GM23248 (cell line): ENCODE measurements at places on chromosomes 2 and 18.
A peak's percentile ranks its signal among the peaks of the same experiment; 100 is the strongest.

GRCh38 chr2:127580167-127581049, 44.9 kb downstream of the MYO7B start:
- no peak for DNase-seq

GRCh38 chr2:236749346-236749745, 179.7 kb downstream of the ACKR3 start:
- DNase-seq: peak; percentile 86

- peak; percentile 52 for DNase-seq
These were observed 38.9 kb downstream of the INO80C start for GRCh38 chr18:35458677-35459441.

DNA sequence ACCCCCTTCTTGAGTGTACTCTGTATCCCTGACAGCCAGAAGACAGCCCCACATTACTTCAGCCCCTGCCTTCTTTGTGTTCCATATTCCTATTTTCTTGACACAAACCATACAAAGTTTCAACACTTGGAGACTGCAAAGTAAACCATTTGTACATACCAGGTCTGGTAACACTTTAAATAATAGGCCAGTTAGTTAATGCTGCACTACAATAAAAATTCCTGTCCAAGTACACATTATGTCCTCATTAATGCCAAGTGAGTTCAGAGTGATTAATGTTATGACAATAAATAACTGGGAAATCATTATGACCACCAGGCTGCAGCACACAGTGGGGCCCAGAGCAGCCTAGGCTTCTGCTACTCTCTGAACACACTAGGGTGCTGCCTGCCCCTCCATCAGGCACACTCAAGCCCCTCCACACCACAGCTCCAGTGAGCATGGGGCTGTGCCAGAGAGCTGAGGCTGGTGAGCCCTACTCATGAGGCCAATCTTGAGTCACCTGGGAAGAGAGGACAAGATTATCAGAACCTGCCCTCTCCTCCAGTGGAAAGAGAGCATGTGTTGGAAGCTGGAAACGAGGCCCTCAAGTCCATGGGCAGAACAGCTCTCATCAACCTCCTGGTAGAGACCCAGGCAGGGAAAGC, 138.7 kb downstream of the TTC32 start:
- DNase-seq: no peak

DNA sequence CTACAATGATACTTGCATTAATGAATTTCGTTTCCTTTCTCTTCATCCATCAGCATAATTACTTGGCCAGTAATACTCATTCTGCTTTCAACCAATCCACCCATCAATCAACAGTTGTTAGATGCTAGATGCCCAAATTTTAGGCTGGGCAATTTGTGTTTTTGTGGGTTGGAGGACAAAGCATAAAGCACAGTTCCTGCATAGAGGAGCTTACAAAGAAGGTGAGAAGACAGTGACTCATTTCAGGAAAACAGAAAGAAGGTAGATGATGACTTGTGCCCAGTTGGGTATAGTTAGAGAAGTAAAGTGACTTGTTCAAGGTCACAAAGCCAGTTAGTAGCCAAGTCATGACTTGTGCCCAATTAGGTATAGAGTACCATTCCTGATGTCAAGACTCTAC, 1186.8 kb upstream of the CELF4 start:
- DNase-seq: no peak

- DNase-seq: peak; percentile 92
These were observed 136.5 kb downstream of the CTIF start for GRCh38 chr18:48675352-48675761.

- no peak for DNase-seq
These were observed 29.6 kb upstream of the FOSL2 start for GRCh38 chr2:28362991-28363521.

DNA sequence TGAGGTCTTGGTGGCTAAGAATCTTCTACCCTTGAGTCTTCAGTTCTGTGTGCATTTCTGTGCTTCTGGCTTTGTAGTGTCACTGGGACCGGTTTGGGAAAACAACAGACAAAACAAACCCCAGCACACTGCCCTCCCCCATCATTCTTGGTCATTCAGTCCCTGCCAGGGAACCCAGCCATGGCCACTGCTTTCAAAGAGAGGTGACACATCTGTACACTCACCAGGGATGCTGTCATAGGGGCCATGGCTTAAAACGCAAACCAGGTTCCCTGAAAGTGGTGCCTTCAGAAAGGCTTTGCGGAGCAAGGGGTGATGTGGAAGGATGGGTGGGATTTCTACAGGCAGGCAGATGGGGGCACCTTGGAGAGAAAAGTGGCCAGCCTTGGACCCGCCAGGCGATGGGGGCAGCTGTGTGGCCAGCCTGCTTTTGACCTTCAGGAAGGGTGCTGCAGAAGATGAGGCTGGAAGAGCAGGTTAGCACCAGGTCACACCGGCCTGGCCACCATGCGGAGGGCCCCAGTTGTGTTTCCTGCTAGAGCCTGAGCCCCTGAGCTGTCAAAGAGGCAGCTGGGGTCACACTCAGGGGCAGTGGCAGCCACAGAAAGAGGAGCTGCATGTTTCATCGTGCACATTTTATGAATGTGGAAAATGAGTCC, 101.3 kb downstream of the INHBB start:
- DNase-seq: peak; percentile 50

- no peak for DNase-seq
These were observed 54.7 kb downstream of the RTN4 start for GRCh38 chr2:54995553-54995952.

GRCh38 chr2:182186132-182186735, 200.6 kb downstream of the PPP1R1C start:
- peak; percentile 51 for DNase-seq

DNA sequence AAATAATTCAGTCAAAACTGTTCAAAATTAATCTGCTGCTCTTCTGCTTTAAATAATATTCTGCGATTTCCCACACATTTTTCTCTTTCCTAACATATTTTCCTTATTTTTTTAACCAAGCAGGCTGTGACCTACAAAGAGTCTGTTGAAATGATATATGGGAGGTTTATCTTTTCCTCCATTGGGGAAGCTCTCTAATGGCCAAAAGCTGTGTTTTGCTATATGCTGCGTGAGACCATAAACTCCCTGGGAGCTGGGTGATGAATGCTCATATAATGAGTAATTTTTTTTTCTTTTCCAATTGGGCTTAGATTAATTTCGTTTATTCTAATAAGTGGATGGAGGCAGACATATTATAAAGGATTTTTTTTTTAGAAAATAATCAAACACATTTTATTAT, 72.2 kb upstream of the MAP2 start:
- DNase-seq: peak; percentile 26

DNA sequence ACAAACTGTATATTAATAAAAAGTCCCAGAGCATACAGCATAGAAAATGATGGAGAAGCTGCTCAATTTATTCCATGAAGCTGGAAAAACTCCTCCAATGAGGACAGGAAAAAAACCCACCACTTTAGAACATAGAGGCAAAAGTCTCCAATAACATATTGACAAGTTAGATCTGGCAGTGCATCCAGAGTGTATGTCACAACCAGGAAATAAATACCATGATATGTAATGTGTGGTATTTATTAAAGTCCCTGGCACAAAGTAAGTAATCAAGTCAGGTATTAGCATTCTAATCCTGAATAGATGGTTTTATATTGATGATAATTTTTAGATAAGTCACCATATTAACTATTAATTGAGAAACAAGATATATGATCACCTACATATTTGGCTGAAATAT, 427.3 kb upstream of the HS6ST1 start:
- DNase-seq: no peak

- DNase-seq: peak; percentile 83
These were observed 679 bp downstream of the PTMA start for GRCh38 chr2:231708773-231709635.

- DNase-seq: no peak
These were observed 78.5 kb downstream of the PTPN4 start for GRCh38 chr2:119838179-119838578.

GRCh38 chr2:224449212-224450147, 47.6 kb upstream of the FAM124B start:
- DNase-seq: peak; percentile 51

- no peak for DNase-seq
These were observed 5.8 kb downstream of the ANKRD53 start for GRCh38 chr2:70984228-70984575.

- DNase-seq: peak; percentile 70
These were observed 40.2 kb downstream of the POLR1A start for GRCh38 chr2:86065512-86065911.

DNA sequence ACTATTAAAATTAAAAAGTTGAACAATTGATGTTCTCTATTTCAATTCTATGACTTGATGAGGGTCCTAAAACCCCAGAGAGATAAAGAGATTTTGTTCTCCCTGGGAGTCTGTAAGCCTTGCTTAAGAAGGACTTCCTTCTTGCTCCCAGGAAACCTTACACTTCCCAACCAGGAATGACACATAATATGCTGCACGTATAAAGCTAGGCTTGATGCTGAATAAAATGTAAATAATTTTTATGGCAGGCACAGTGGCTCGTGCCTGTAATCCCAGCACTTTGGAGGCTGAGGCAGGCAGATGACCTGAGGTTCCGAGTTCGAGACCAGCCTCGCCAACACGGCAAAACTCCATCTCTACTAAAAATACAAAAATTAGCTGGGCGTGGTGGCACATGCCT, 27.8 kb downstream of the SPIRE1 start:
- DNase-seq: peak; percentile 55

DNA sequence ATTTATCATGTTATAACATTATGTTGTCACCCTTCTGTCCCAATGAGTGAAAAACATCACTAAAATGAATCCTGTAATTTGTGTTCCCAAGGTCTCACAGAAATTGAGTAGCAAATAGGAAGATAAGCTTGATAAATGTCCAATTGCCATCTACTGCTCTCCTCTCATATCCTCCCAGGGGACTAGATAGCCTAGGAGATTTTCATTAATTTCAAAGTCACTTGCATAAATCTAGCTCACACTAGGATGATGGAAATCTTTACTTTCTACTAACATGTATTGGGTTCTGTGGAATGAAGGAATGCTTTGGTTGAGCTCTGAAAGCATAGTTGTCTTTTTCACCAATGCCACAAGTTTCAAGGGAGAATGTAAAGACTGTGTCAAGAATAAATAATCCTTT, 605.5 kb upstream of the CDH7 start:
- no peak for DNase-seq

- DNase-seq: no peak
These were observed 82.2 kb downstream of the MYO3B start for GRCh38 chr2:170260188-170260587.

GRCh38 chr2:239826376-239826775, 198.8 kb downstream of the NDUFA10 start:
- DNase-seq: no peak

- peak; percentile 38 for DNase-seq
These were observed 380.4 kb downstream of the CLIP4 start for GRCh38 chr2:29495536-29496060.

DNA sequence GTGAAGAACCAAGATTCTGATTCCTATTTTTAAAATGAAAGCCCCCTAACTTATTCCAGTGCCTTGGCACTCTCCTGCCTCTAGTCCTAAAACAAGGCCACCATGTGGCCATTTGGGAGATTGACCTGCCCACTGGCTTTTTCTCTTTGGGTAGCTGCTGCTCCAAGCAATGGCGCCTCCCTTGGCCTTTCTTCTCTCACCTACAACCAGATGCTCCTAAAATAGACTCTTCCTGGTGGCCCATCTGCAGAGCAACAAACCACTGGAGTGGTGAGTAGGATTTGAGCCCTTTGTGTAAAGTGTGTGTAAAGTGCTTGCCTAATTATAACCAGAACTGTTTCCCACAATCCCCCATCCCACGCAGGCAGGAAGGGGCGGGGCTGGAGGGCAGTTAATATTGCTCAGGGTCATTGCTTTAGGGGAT, 114.2 kb downstream of the FHOD3 start:
- DNase-seq: peak; percentile 53

- no peak for DNase-seq
These were observed 50.8 kb upstream of the MYCN start for GRCh38 chr2:15889442-15890123.

DNA sequence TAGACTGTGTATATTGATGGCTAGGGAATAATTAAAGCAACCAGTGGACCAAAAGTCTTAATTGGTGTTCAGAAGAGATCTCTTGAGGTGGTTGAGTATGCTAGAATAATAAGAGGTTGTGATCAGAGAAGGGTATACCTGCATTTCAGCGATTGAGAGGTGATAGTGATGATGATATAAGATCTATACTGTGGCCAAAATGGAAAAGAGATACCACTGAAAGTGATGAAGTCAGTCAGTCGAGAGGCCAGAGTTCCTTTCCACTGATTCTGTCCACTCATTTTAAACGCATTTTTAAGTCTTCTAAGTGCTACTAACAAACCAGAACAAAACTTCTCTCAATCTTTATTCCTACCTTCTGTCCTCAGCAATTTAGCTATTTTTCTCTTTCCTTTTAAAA, 32.9 kb downstream of the ACTR3 start:
- DNase-seq: no peak

DNA sequence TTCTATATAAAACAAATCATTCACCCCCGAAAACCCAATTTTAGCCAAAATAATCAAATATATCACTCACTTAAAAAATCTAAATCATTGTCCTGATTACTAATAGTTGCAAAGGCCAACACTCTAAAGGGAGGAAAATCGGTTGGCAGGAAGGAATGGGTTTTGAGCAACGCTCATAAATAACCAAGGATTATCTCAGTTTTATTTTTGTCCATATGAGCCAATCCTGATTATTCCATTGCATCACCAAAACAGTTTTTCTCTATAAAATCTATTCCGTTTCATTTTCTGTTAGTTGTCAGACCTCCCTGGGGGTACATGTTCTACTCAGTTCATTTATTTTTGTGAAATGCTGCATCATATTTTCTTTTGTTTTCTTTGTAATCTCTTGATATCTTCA, 174.1 kb downstream of the LRATD1 start:
- DNase-seq: peak; percentile 10

- no peak for DNase-seq
These were observed 141.6 kb downstream of the TWIST2 start for GRCh38 chr2:238989484-238989883.

DNA sequence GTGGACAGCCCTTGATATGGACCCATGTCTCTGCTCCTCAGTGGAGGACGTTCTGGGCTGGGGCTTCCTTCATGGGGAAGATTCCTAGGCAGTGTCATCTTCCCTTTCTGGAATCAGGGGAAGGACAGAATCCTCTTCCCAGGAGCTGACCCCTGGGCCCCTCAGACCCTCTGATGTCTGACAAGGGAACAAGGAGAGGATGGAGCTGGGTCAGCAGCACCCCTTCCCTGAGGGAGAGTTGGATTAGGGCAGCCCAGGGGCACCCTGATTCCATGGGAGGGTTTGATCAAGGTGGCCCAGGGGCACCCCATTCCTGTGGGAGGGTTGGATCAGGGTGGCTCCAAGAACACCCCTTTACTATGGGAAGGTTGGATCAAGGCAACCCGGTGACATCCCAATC, 86.5 kb downstream of the ACKR3 start:
- DNase-seq: no peak

GRCh38 chr18:8247700-8248099, 361.5 kb upstream of the RAB12 start:
- no peak for DNase-seq
